Mononuclear cell (primary cell): ENCODE measurements at places on chromosomes 3 and 15. TPM values are rescaled to one million over a fixed set of nuclear protein-coding genes. Genes with fewer than 3 reads are reported as not detected.

Gene MGLL
- 10.7 TPM for total RNA-seq

Gene CHRNA3
- not detected for total RNA-seq

Gene EXD1
- total RNA-seq: not detected

Gene MAGI1
- not detected for total RNA-seq

Gene PLCB2
- total RNA-seq: 61.7 TPM

Gene FGD5
- total RNA-seq: 0.10 TPM

Gene PP2D1
- total RNA-seq: not detected

Gene CHRD
- total RNA-seq: 0.31 TPM

Gene BBX
- 126 TPM for total RNA-seq

Gene IFT80
- total RNA-seq: 17.6 TPM

Gene ARNT2
- not detected for total RNA-seq

Gene TGM5
- not detected for total RNA-seq

Gene CLSTN2
- total RNA-seq: not detected

Gene SEC22C
- 75.0 TPM for total RNA-seq

Gene ISL2
- 0.21 TPM for total RNA-seq

Gene PATL2
- 19.2 TPM for total RNA-seq

Gene ETV5
- 0.42 TPM for total RNA-seq

Gene ARPIN
- total RNA-seq: 2.9 TPM
